ENCODE measurements at places on chromosomes 3 and 15.

- no peak for DNase-seq
These were observed 39.4 kb downstream of the BBS4 start for GRCh38 chr15:72725446-72725845.

GRCh38 chr15:29467091-29467490 is 197.5 kb upstream of the NSMCE3 start:
- no peak for DNase-seq

GRCh38 chr15:57334257-57334656 is 42.0 kb upstream of the CGNL1 start:
- DNase-seq = no peak

- DNase-seq = no peak
These were observed 857.3 kb downstream of the NAALADL2 start for GRCh38 chr3:175716446-175716845.

- no peak for DNase-seq
These were observed 240.4 kb downstream of the RPLP1 start for GRCh38 chr15:69693059-69693458.

DNA sequence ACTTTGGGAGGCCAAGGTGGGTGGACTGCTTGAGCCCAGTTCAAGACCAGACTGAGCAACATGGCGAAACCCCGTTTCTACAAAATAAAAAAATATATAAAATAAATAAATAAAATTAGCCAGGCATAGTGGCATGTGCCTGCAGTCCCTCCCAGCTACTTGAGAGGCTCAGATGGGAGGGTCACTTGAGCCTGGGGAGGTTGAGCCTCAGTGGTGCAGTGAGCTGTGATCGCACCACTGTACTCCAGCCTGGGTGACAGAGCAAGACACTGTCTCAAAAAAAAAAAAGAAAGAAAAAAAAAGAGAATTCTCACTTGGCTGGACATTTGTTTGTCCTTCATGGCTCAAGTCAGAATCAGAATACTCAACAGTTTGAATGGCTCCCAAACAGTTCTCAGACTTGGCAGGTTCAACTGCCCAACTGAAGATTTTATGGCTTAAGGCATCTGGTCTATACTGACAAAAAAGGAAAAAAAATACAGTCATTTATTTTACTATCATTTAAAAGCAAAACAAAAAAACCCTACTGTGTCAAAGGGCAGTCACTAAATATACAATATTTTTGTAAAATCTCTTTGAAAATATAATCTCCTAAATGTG is 106.6 kb downstream of the FBXL22 start:
- DNase-seq = no peak

GRCh38 chr3:190180268-190180667 is 59.6 kb upstream of the P3H2 start:
- no peak for DNase-seq

DNA sequence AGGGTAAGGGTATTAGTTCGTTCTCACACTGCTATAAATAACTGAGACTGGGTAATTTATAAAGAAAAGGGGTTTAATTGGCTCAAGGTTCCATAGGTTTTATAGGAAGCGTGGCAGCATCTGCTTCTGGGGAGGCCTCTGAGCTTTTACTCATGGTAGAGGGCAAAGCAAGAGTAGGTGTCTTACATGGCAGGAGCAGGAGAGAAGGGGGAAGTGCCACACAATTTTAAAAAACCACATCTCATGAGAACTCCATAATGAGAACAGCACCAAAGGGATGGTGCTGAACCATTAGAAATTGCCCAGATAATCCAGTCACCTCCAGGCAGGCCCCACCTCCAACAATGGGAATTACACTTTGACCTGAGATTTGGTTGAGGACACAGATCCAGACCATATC is 12.2 kb downstream of the RNF111 start:
- DNase-seq = no peak

- DNase-seq = no peak
These were observed 10.6 kb downstream of the SMC4 start for GRCh38 chr3:160409812-160410610.

DNA sequence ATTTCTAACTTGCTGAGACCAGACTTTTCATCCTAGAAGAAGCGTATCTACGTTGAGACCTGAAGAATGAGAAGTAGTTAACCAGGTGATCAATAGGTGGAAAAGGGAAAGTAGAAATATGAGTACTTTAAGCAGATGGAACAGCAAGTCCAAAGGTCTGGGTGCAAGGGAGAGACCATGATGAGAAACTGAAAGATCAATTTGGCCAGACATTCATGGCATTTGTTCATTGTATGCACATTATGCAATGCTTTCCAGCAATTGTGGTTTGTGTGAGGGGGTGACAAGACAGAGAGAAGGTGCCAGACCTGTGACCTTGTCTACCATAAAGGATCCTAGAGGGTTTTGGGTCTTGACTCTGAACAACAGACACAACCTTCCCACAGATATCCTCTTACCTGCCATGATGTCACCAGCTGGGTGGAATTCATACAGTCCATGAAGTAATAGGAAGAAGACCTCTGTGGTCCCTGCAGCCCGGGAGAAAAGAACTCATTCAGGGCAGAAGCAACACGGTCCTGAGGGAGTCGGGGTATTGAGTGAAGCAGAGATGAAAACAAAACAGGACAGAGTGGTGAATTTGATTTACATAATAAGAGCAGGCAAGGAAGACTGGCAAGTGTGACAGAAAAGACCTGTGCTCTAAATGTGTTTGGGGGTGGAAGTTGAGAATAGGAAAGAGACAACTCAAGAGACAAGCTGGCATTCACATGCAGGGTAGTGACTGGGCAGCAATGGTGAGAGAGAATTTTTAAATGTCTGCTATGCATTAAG is 63.4 kb upstream of the PSMD6 start:
- no peak for DNase-seq

DNA sequence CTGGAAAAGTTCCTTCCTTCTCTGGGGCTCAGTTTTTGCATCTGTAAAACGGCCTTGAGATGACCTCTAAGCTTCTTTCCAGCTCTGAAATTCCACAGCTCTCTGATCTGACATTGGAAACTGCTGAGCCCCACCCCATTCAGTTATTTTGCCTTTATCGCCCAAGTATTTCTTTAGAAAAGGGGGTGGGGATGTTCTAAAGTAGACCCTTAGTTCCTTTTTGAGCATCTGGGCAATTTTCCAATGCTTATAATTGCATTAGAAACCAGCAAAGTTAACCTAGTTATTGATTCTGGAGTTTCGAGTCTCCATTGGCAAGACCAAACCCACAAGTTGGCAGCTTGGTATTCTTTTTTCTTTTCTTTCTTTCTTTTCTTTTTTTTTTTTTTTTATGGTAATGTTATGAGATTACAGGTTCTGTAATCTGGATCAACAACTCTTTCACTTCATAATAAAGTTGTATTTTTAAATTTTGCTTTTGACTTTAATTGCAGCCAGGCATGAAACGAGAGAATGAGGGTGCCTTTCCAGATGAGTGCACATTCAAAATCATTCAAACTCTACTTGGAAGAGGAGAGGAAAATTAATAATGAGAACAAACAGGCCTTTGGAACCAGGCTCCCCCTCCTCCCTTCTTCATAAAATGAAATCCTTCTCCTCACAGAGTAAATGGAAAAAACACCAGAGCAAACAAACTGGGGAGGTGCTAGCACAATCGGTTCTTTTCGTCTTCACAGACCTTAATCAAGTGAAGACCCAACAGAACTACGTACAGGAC is 76.8 kb upstream of the LRIG1 start:
- no peak for DNase-seq

- no peak for DNase-seq
These were observed 579.4 kb upstream of the TBL1XR1 start for GRCh38 chr3:177776661-177777101.

- DNase-seq = no peak
These were observed 316.8 kb downstream of the VPS13C start for GRCh38 chr15:61743345-61743909.

GRCh38 chr3:78734048-78734637 is 1033.7 kb downstream of the ROBO1 start:
- DNase-seq = no peak

DNA sequence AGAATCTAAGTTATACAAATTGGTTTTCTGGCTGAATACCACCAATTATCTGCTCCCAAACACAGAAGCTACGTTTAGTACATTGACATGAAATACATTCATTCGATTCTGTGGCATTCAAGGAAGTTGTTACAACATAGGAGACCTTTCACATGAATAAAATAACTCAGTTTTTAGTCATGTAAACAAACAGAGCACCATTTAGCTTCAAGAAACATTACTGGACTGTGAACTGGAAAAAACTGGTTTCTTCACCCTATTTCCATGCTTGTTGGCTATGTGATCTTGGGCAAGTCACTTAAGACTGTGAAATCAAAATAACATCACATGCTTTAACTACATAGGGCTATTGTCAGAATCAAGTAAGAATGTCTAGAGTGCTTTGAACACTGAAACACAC is 46.2 kb downstream of the NRG4 start:
- no peak for DNase-seq

DNA sequence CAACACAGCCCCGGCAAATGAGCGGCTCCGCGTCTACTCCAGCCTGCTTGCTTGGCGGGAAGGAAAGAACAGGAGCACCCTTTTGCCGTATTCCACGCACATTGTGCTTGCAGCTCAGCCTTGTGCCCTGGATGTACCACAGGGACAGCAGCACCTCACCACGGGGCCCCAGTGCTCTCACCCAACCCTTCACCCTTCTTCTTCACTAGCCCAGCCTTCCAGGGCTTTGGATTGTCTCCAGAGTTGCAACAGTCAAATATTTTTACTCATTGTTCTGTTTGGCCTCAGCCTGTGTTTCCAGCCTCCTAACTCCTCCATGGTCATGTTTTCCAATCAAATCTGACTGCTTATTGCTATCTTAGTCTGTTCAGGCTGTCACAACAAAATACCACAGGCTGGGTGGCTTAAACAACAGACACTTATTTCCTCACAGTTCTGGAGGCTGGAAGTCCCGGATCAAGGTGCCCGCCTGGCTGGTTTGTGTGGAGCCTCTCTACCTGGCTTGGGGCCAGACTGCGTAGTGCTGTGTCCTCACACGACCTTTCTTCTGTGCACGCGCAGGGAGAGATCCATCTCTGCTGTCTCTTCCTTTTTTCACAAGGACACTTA is 79.2 kb upstream of the ABHD17C start:
- no peak for DNase-seq

- no peak for DNase-seq
These were observed 82.3 kb upstream of the LPP start for GRCh38 chr3:188071636-188072035.

DNA sequence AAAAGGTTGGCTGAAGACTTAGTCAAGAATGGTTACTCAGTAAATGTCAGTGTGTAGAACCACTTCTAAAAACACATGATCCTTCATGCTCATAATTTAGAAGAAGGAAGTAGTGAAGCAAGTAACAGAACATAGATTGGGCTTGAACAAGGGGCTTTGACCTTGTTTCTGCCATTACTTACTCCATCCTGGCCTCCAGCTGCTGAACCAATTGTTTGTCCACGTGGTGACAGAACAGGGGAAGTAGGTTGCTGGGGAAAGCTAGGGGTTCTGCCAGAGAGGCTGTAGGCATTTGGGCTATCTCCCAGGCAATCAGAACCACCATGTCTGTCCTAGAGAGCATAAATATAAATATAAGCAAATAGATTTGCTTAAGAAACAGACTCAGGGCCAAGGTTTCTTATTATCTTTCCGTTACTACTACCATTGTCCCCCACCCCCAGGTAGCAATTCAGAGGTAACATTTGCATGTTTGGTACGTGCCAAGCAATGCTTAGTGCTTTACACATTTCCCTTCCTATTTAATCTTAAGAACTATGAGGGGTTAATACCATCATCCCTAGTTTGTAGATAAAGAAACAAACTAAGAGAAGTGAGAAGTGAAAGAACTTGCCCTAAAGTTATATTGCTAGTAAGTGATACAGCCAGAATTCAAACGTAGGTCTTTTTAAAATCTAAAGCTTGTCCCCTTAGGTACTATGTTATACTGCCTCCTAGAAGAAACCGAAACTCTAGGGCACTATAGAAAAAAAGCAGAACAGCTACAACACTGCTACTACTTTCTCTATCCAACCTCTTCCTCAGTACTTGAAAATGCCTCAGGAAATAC is 3.0 kb upstream of the SPG11 start:
- DNase-seq = no peak

DNA sequence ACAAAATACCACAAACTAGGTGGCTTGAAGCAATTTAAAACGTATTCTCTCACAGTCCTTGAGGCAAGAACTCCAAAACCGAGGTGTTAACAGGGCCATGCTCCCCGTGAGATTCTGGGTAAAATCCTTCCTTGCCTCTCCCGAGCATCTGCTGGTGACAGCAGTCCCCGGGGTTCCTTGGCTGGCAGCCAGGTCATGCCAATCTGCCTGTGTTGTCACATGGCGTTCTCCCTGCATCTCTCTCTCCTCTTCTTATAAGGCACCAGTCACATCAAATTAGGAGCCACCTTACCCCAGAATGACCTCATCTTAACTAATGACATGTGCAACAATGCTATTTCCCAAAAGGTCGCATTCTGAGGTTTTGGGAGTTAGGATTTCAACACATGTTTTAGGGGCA is 26.3 kb upstream of the LRRN1 start:
- no peak for DNase-seq

DNA sequence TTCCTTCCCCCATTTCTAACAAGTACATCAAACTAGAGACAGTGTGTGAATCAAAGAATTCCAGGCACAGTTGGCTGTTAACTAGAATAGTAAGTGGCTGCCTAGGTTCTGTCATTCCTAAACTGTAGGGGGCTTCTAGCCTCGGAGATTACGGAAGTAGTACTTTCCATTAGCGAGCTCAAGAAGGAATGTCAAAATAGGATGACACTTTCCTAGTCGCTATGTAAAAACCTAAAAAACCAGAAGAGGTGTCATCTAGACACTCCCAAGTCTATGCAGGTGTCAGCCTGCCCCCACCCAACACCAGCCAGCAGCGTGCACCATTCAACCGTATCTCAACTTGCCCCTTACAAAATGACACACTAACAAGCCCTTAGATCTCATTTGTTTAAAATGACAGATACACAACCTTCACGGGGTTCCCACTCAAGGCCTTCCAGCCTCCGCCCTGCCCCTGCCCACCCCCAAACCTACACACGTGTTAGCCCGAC is 874 bp downstream of the INO80 start:
- no peak for DNase-seq

- DNase-seq = no peak
These were observed 54.9 kb downstream of the C3orf85 start for GRCh38 chr3:109191421-109191820.

GRCh38 chr3:126442094-126442855 is 33.4 kb downstream of the ZXDC start:
- DNase-seq = no peak

DNA sequence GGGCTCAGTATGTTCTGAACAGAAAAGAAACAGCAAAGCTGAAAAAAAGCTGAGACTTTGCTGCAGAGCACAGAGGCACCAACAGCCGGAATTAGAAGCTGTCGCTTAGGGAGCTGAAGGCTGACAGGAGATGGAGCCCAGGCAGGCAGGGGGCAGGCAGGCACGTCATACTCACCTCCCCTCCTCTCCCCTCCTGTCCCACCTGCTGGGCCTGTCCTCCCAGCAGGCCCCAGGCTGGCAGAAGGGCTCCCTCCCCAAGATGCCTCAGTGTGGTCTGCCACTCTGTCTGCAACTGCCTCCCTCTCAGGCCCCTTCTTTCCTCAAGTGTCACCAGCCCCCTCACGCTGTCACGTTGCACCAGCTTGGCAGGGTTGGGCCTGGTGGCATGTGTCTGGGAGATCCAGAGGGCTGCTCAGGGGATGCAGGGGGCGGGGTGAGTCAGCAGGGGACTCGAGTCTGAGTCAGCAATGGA is 3.2 kb upstream of the ANKRD63 start:
- no peak for DNase-seq

GRCh38 chr3:12902181-12902999 is 61.0 kb upstream of the RPL32 start:
- no peak for DNase-seq
